ENCODE measurements at places on chromosomes 2 and 18. TPM values are rescaled to one million over a fixed set of nuclear protein-coding genes. Genes with fewer than 3 reads are reported as not detected.

- no peak for DNase-seq
These were observed 862 bp upstream of the TMEM177 start for GRCh38 chr2:119678021-119678656.

Gene SOX11
- 24.8 TPM for total RNA-seq

Gene EGR4
- 0.09 TPM for total RNA-seq

GRCh38 chr2:11716689-11717321 is 29.6 kb upstream of the LPIN1 start:
- DNase-seq = no peak

GRCh38 chr2:217943446-217944321 is 59.1 kb downstream of the TNS1 start:
- DNase-seq = peak; percentile 81

Gene PFN4
- not detected for total RNA-seq

Gene MFSD2B
- 0.55 TPM for total RNA-seq

Gene TGFA
- 3.0 TPM for total RNA-seq

GRCh38 chr2:3491306-3491705 is 28.0 kb downstream of the ADI1 start:
- no peak for DNase-seq

- no peak for DNase-seq
These were observed 42.0 kb upstream of the SLC35G4 start for GRCh38 chr18:11567396-11567795.
